ENCODE measurements at places on chromosomes 6 and 20. TPM values are rescaled to one million over a fixed set of nuclear protein-coding genes. Genes with fewer than 3 reads are reported as not detected.

DNA sequence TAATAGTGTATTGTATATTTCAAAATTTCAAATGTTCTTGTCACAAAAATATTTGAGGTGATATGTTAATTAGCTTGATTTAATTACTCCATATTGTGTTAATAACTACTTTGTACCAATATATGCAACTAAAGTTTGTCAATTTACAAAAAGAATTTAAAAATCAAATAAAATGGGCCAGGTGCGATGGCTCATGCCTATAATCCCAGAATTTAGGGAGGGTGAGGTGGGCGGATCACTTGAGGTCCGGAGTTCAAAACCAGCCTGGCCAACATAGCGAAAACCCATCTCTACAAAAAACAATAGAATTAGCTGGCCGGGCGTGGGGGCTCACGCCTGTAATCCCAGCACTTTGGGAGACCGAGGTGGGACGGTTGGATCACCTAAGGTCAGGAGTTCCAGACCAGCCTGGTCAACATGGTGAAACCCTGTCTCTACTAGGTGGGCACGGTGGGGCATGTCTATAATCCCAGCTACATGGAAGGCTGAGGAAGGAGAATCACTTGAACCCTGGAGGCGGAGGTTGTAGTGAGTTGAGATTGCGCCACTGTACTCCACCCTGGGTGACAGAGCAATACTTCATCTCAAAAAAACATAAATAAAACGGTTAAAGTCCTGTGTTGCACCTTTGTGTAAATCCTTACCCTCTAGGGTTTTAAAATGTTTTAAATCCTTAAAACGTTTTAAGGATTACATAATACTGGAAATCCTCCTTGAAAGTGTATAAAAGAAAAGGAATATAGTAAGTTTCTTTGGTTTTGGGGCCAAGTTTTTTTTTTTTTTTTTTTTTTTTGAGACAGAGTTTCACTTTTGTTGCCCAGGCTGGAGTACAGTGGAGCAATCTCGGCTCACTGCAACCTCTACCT, 4.0 kb downstream of the HSPA1B start:
- H3K27me3 ChIP-seq = no peaks in the 10 kb centered on the region
- no peak for DNase-seq
- peak overlapping the region; percentile 66 for H3K4me3 ChIP-seq

The APCDD1L gene
- total RNA-seq = not detected

GRCh38 chr20:42113236-42113635, 495.1 kb upstream of the CHD6 start:
- DNase-seq = no peak
- no peaks in the 10 kb centered on the region for H3K36me3 ChIP-seq

The ACTL10 gene
- total RNA-seq = 0.39 TPM

GRCh38 chr20:46122071-46122470, 4.0 kb downstream of the CD40 start:
- no peaks in the 10 kb centered on the region for H3K27me3 ChIP-seq
- H3K27ac ChIP-seq = no peak overlapping the region
- H3K4me1 ChIP-seq = peaks cover 9% of the 10 kb centered on the region
- no peak for DNase-seq

DNA sequence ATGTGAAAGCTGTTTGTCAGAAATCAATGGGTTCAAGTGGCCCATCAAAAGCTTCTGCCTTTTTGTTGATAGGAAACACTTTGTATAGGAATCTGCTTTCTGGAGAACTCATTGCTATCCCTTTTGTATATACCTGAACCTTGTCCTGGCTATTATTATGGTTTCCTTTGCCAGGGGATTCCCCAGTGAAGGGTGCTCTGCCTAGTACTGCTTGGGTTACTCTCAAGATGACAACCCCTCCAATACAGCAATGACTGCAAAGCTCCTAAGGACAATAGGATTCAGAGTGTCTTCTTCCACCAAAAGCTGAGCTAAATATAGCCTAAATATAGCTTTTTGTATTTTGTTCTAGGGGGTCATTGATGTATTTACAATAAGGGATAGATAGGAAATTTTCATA, 54.0 kb upstream of the PTPRK start:
- no peaks in the 10 kb centered on the region for H3K36me3 ChIP-seq
- H3K27me3 ChIP-seq = no peaks in the 10 kb centered on the region
- H3K4me1 ChIP-seq = peaks cover 4% of the 10 kb centered on the region
- DNase-seq = no peak

The NNAT gene
- not detected for total RNA-seq

GRCh38 chr6:82083646-82084045, 163.9 kb downstream of the IBTK start:
- peak overlapping the region; percentile 67 for H3K27ac ChIP-seq
- no peaks in the 10 kb centered on the region for H3K36me3 ChIP-seq
- H3K4me3 ChIP-seq = no peak overlapping the region
- H3K4me1 ChIP-seq = peaks cover 44% of the 10 kb centered on the region
- no peaks in the 10 kb centered on the region for H3K27me3 ChIP-seq
- DNase-seq = no peak

GRCh38 chr20:5168651-5169396, 42.0 kb downstream of the CDS2 start:
- peak; percentile 74 for DNase-seq
- peak overlapping the region; percentile 49 for H3K27ac ChIP-seq
- H3K4me1 ChIP-seq = peaks cover 53% of the 10 kb centered on the region

DNA sequence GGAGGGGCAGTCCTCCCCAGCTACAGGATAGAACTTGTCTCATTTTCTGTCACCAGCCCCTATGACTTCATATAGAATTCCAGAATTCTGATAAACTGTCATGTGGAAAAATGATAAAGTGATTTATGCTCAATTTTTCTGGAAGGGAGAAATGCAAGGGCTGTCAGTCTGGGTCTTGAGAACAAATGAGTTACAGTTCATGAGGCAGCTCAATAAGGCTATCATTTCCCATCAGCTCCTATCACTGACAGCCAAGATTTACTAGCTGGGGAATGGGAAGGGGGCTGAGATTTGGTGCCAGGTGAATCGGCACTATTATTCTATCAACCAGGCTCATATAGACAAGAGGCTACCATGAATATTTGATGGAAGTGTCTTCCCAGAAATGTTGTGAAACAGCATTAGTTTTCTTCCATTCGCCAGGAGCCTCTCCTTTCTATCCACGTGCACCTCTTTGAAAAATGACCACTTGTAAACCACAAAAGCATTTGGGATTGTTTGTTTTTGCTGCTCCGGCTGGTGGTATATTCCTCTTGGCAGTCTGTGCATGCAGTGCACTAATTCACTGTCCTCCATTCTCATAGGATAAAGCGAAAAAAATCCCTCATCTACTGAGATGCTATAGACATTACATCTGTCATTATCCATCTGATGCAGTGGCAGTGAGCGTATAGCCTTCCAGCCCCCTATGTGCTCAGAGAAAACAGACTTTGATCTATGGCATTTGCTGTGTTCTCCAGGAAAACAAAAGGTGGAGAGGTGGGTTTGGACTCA, 528.7 kb upstream of the RNF217 start:
- H3K4me3 ChIP-seq = no peak overlapping the region
- DNase-seq = no peak
- H3K36me3 ChIP-seq = no peaks in the 10 kb centered on the region
- no peak overlapping the region for H3K27ac ChIP-seq
- H3K4me1 ChIP-seq = no peaks in the 10 kb centered on the region

The OR12D3 gene
- not detected for total RNA-seq

The CLPSL2 gene
- total RNA-seq = not detected

GRCh38 chr6:124441450-124441849, 520.8 kb upstream of the RNF217 start:
- no peak for DNase-seq
- no peaks in the 10 kb centered on the region for H3K27me3 ChIP-seq
- no peak overlapping the region for H3K4me3 ChIP-seq

Data from A673 (cell line).